ENCODE measurements at places on chromosomes 6 and 20. TPM values are rescaled to one million over a fixed set of nuclear protein-coding genes. Genes with fewer than 3 reads are reported as not detected.

GRCh38 chr20:59314997-59315396 lies 14.6 kb downstream of the EDN3 start:
- peaks cover 17% of the 10 kb centered on the region for H3K27me3 ChIP-seq
- DNase-seq, result no peak
- no peaks in the 10 kb centered on the region for H3K4me1 ChIP-seq
- no peak overlapping the region for H3K27ac ChIP-seq
- no peak overlapping the region for H3K4me3 ChIP-seq

- H3K27ac ChIP-seq, result no peak overlapping the region
- H3K36me3 ChIP-seq, result no peaks in the 10 kb centered on the region
- H3K4me3 ChIP-seq, result no peak overlapping the region
- DNase-seq, result no peak
- peaks cover 5% of the 10 kb centered on the region for H3K27me3 ChIP-seq
These were observed 5.8 kb downstream of the GCM1 start for GRCh38 chr6:53142810-53143209.

GRCh38 chr20:2922957-2923356 lies 49.7 kb downstream of the PTPRA start:
- DNase-seq, result no peak
- H3K4me3 ChIP-seq, result no peak overlapping the region
- H3K4me1 ChIP-seq, result no peaks in the 10 kb centered on the region
- peaks cover 14% of the 10 kb centered on the region for H3K36me3 ChIP-seq

DNA sequence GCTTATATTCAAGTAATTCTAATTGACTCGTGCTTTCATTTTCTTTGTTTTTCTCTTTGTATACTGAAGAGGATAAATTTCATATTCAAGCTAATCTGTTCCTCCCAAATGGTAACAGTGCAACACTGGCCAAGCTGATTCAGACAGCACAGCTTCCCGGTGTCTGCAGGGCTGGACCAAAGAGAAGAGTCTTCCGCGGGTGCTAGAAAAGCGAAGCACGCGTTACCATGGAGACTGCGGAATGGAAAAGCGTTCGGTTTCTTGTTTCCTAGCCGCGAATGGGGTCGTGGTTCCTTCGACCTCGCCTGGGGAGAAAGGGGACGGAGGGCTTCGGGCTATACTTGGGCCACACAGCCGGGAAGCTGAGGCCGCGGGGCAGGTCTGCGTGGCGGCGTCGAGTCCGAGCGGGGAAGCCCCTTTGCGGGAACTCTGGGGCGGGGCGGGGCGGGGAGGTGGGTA lies 6.2 kb upstream of the ZNF311 start:
- H3K27me3 ChIP-seq, result peaks cover 36% of the 10 kb centered on the region
- H3K36me3 ChIP-seq, result no peaks in the 10 kb centered on the region
- no peak overlapping the region for H3K27ac ChIP-seq

DNA sequence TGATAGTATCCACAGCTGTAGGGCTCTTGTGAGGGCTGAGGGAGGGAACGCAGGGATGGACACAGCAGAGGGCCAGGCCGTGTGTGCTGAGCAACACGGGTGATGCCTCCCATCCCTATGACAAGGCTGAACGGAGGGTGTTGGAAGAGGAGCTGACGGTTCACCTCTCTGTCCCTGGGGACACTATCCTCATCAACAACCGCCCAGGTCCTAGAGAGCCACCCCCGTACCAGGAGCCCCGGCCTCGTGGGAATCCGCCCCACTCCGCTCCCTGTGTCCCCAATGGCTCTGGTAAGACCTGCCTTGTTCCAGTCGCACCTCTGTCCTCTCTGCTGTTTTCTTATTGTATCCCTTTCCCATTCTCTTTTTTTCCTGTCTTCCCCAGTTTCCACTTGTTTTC lies 10.1 kb downstream of the DDR1 start:
- H3K4me1 ChIP-seq, result peaks cover 12% of the 10 kb centered on the region
- no peaks in the 10 kb centered on the region for H3K27me3 ChIP-seq
- no peak overlapping the region for H3K27ac ChIP-seq
- H3K4me3 ChIP-seq, result no peak overlapping the region
- H3K36me3 ChIP-seq, result peaks cover 34% of the 10 kb centered on the region
- DNase-seq, result no peak

DNA sequence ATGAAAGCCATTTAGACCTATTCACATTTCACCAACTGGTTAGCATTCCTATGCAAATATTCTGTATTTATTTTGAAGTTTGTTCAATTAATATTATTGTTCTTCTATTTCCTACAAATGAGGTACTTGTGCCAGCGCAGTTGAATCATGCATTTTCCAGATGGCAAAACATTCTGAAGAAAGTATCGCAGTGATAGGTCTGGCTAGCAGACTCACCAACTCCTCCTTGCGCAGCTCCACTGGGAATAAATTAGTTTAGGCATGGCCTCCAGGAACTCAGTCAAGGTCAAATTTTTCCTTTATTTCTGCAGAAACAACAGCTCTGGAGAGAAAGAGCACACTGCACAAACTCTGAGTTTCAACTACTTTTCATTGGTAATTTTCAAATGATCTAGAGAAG lies 437.7 kb downstream of the COL12A1 start:
- H3K4me3 ChIP-seq, result no peak overlapping the region
- no peaks in the 10 kb centered on the region for H3K4me1 ChIP-seq

GRCh38 chr6:135008072-135008940 lies 46.3 kb downstream of the HBS1L start:
- H3K36me3 ChIP-seq, result 0 out of 2 replicates have a peak, but pooled peaks cover 5% of the 10 kb centered on the region
- no peak overlapping the region for H3K27ac ChIP-seq
- no peak overlapping the region for H3K4me3 ChIP-seq
- no peaks in the 10 kb centered on the region for H3K4me1 ChIP-seq
- DNase-seq, result no peak

GRCh38 chr6:159435701-159436100 lies 257.3 kb downstream of the SOD2 start:
- H3K27ac ChIP-seq, result no peak overlapping the region
- H3K36me3 ChIP-seq, result no peaks in the 10 kb centered on the region
- 0 out of 2 replicates have a peak, but pooled peaks cover 5% of the 10 kb centered on the region for H3K4me1 ChIP-seq

KATNA1 gene
- 32.6 TPM for total RNA-seq

CYP21A2 gene
- not detected for total RNA-seq

PDE10A gene
- total RNA-seq, result 2.4 TPM

CNR1 gene
- 0.24 TPM for total RNA-seq

GRCh38 chr6:152952045-152952444 lies 30.8 kb downstream of the FBXO5 start:
- H3K36me3 ChIP-seq, result no peaks in the 10 kb centered on the region
- peaks cover 28% of the 10 kb centered on the region for H3K4me1 ChIP-seq
- DNase-seq, result peak; percentile 36
- no peaks in the 10 kb centered on the region for H3K27me3 ChIP-seq
- H3K27ac ChIP-seq, result no peak overlapping the region

SAPCD1 gene
- 1.4 TPM for total RNA-seq

GRCh38 chr6:160513836-160514235 lies 150.2 kb downstream of the LPA start:
- no peak overlapping the region for H3K4me3 ChIP-seq
- no peak overlapping the region for H3K27ac ChIP-seq
- no peaks in the 10 kb centered on the region for H3K36me3 ChIP-seq

DNA sequence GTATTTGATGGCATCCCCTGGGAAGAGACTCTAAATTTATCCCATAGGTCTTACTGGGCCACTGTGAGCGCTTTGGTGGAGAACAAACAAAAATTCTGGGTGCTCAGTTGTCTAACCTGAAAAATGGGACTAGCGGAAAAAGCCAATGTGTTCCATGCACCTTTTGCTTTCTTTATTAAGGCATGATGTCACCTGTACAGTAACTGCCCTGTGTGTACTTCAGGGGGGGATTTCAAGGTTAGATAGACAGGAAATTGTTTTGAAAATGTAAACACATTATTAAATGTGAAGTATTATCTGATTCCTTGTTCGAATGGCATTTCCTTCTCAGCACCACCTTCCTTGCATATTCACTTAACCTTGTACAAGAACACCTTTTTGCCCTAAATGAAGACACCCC lies 1.2 kb upstream of the EDN1 start:
- peak overlapping the region; percentile 99 for H3K27ac ChIP-seq
- no peak overlapping the region for H3K4me3 ChIP-seq
- H3K27me3 ChIP-seq, result no peaks in the 10 kb centered on the region
- H3K4me1 ChIP-seq, result peaks cover 28% of the 10 kb centered on the region
- no peak for DNase-seq

DNA sequence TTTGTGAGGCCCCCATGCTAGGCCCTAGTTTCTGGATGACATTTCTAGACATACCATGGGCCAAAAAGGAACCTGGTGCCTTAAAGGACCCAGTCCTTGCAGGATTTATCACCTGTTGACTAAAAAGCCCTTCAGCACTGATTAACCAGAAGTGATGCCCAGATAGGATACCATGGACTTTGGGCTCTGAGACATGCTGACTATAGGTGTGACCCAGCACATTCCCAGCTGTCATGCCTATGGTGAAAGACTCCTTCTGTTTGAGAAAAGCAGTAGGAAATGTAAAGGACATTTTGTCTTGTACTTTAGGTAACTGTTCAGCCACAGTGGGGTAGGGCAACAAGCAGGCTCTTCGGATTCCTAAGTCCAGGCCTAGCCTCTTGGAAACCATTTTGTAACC lies 724.2 kb downstream of the CD109 start:
- DNase-seq, result no peak
- no peak overlapping the region for H3K4me3 ChIP-seq
- H3K36me3 ChIP-seq, result no peaks in the 10 kb centered on the region
- H3K27ac ChIP-seq, result no peak overlapping the region

DNA sequence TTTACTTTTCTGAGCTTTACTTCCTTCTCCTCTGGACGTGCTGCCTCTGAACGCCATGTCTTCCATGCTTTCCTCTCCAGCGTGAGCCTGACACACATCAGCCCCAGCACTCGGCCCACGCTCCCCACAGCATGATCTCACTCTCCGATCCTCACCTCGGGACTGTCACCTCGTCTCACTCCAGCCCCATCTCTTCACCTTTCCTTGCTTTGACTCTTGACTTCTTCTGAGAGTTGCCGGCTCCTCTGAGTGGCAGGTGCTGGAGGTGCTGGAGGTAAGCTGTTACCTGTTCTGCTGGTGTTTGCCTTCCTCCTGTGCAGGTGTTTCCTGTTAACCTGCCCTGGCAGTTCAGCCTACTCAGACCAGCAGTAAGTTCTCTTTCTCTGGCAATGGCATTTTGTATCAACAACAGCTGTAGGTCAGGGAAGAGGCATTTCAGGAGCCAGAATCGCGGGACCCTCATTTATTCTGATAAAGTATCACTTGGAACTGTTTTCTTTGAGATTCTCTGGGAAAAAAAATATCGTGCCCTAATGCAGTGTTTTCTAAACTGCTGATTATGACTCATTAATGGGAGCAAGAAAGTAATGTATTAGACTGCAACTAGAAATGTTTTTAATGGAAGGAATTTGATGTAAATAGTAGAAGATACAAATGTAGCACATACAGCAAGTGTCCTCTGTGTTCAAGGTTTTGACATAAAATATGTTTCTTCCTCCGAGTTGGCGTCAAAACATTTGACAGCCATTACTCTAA lies 106.5 kb downstream of the ARID1B start:
- DNase-seq, result no peak
- no peaks in the 10 kb centered on the region for H3K36me3 ChIP-seq

MRPL18 gene
- 154 TPM for total RNA-seq

BPIFB1 gene
- total RNA-seq, result not detected

BCAS1 gene
- total RNA-seq, result 0.66 TPM

GRCh38 chr6:169960886-169961611 lies 209.6 kb downstream of the ERMARD start:
- H3K4me3 ChIP-seq, result no peak overlapping the region
- no peak for DNase-seq
- H3K27me3 ChIP-seq, result no peaks in the 10 kb centered on the region
- no peaks in the 10 kb centered on the region for H3K4me1 ChIP-seq
- H3K27ac ChIP-seq, result no peak overlapping the region

MC3R gene
- not detected for total RNA-seq

GRCh38 chr6:35096129-35096862 lies 44.8 kb downstream of the TCP11 start:
- H3K27ac ChIP-seq, result no peak overlapping the region
- H3K4me1 ChIP-seq, result peaks cover 42% of the 10 kb centered on the region
- peak; percentile 68 for DNase-seq

GRCh38 chr6:3504354-3504753 lies 47.5 kb upstream of the SLC22A23 start:
- peaks cover 31% of the 10 kb centered on the region for H3K4me1 ChIP-seq
- no peak overlapping the region for H3K4me3 ChIP-seq
- no peaks in the 10 kb centered on the region for H3K27me3 ChIP-seq
- H3K27ac ChIP-seq, result no peak overlapping the region

DNA sequence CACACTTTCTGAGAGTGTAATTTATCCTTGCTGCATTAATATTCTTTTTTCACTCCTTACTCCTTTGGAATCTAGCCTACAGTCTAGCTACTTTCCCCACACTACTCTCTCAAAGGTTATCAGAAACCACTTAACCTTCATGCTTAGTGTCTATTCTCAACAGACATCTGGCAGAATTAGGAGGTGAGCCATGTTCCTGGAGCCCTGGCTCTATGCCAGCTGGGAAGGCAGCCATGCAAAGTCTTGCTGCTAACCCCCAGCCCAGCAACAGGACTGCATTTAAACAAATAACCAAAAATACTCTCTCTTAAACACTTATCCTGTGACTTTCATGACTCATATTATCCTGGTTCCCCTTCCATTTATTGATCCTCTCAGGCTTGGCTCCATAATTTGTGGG lies 260.2 kb downstream of the BCKDHB start:
- no peak overlapping the region for H3K4me3 ChIP-seq
- H3K27ac ChIP-seq, result no peak overlapping the region

ZBTB46 gene
- 3.8 TPM for total RNA-seq

WFDC8 gene
- total RNA-seq, result not detected

ID4 gene
- 13.6 TPM for total RNA-seq

DNA sequence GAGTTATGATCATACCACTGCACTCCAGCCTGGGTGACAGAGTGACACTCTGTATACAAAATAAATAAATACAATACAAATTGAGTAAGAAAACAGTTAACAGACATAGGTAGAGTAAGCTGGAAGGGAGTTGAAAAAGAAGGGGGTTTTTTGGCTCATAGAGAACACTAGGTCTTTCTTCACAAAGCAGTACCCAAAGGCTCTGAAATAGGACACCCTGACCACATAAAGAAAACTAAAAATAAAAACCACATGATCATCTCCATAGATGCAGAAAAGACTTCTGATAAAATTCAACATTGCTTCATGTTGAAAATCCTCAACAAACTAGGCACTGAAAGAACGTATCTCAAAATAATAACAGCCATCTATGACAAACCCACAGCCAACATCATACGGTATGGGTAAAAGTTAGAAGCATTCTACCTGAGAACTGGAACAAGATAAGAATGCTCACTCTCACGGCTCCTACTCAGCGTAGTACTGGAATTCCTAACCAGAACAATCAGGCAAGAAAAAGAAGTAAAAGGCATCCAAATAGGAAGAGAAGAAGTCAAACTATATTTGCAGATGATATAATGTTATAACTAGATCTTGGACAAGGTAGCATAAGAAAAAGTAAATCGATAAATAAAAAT lies 48.6 kb downstream of the TOMM6 start:
- DNase-seq, result no peak
- H3K27ac ChIP-seq, result no peak overlapping the region
- H3K27me3 ChIP-seq, result no peaks in the 10 kb centered on the region
- no peaks in the 10 kb centered on the region for H3K36me3 ChIP-seq
- no peak overlapping the region for H3K4me3 ChIP-seq
